ENCODE measurements at places on chromosomes 3 and 15.
A peak's percentile ranks its signal among the peaks of the same experiment; 100 is the strongest.

DNA sequence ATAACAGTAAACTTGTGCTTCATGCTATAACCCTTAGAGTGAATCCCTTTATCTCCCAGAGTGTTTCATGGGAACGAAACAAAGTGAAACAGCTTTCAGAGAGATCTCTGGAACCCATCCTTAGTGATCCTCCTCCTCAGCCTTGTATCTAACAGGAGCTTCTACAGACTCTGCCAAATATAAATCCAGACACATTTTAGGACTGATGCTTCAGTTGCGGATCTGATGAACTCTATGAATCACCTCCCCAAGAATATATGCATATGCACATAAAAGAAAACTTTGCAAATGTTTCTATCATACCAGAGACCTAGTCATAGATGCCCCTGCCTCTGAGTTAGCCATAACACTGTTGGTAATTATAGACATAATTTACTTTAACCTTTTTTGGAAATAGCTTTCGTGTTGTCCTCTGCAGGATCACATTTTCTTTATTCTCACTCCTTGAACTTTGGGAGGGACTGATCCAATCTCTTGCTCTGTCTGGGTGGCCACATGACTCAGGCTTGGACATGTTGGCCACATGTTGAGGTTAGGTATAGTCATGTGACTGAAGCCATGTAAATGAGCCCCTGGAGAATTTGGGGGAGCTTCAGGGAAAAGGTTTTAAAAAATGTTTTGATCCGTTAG is 306.4 kb upstream of the CNTN3 start:
- no peak for DNase-seq

GRCh38 chr15:52620496-52620895 is 51.7 kb upstream of the ARPP19 start:
- no peak for DNase-seq

DNA sequence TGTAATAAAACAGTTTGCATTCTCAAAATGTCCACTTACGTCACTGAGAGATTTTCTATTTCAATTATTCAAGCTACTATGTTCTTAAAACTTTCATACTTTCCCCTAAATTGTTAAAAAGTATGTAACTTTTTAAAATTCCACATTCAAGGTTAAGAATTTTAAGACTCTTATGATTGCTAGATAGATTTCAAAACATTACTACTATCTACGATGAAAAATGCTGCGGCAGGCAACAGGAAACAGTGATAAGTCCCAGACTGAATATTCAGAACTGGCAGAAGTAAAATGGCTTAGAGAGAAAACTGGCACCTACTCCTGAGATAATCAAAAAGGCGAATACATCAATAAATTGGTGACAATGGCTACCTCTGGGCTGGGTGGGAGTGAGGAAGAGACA is 16.2 kb downstream of the ATP13A3 start:
- DNase-seq = no peak

- DNase-seq = peak; percentile 45
These were observed 34.8 kb upstream of the RASA2 start for GRCh38 chr3:141452045-141452444.

GRCh38 chr15:93087825-93088199 is 1.2 kb downstream of the RGMA start:
- peak; percentile 40 for DNase-seq

- DNase-seq = no peak
These were observed 21.1 kb upstream of the SNRPN start for GRCh38 chr15:24933716-24934115.

GRCh38 chr3:21750831-21751391 is at the start of gene ZNF385D:
TSS of gene ZNF385D (minus strand) at chr3:21751210. CDS start at chr3:21750916, 294 bp downstream.
- no peak for DNase-seq

GRCh38 chr15:57694279-57694678 is 12.2 kb upstream of the POLR2M start:
- no peak for DNase-seq

- peak; percentile 33 for DNase-seq
These were observed 293.5 kb upstream of the SUCLG2 start for GRCh38 chr3:67947808-67948508.

GRCh38 chr3:155981669-155982068 is 111.2 kb downstream of the GMPS start:
- no peak for DNase-seq

GRCh38 chr3:113828600-113828999 is 10.0 kb upstream of the GRAMD1C start:
- no peak for DNase-seq

DNA sequence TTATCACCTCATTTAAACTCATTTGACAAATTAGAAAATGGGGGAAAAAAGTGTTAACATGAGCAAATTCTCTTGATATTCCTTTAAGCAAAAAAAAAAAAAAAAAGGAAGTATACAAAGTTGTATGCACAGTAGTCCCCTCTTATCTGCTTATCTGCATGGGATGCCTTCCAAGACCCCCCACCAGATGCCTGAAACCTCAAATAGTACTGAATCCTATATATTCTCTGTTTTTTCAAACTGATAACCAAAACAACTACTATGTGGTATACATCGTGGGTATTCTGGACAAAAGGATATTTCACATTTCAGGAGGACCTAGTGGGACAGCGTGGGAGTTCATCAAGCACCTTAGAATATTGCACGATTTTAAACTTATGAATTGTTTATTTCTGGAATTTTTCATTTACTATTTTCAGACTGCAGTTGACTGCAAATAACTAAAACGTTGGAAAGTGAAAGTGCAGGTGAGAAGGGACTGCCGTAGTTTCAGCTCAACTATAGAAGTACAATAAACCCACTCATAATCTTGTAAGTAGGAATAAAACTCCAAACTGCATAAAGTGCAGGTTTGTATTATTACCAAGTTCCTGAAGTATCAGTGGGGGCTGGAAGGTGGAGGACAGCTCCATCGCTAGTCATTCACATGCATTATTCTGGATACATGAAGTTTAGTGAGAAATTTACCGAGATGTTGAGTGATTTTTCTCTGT is 43.6 kb upstream of the PLCL2 start:
- no peak for DNase-seq

DNA sequence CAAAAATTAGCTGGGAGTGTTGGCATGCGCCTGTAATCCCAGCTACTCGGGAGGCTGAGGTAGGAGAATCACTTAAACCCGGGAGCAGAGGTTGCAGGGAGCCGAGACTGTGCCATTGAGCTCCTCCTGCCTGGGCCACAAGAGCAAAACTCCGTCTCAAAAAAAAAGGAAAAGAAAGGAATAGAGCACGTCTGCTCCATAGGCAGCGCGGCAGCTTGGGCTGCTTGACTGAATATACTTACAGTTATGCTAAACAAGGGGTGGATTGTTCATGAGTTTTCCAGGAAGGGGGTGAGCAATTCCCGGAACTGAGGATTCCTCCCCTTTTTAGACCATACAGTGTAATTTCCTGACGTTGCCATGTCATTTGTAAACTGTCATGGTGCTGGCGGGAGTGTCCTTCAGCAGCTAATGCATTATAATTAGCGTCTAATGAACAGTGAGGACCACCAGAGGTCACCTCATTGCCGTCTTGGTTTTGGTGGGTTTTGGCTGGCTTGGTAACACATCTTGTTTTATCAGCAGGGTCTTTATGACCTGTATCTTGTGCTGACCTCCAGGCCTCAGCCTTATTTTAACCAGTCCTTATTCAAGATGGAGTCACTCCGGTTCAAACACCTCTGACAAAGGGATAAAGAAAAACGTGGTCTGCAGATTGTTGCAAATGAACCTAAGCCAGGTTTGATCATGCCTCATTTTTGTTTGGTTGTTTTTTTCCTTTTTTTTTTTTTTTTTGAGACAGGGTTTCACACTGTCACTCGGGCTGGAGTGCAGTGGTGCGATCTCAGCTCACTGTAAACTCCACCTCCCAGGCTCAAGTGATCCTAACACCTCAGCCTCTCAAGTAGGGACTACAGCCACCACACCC is 24.9 kb upstream of the SENP5 start:
- DNase-seq = no peak

GRCh38 chr3:18988614-18989229 is 159.6 kb upstream of the KCNH8 start:
- DNase-seq = no peak

DNA sequence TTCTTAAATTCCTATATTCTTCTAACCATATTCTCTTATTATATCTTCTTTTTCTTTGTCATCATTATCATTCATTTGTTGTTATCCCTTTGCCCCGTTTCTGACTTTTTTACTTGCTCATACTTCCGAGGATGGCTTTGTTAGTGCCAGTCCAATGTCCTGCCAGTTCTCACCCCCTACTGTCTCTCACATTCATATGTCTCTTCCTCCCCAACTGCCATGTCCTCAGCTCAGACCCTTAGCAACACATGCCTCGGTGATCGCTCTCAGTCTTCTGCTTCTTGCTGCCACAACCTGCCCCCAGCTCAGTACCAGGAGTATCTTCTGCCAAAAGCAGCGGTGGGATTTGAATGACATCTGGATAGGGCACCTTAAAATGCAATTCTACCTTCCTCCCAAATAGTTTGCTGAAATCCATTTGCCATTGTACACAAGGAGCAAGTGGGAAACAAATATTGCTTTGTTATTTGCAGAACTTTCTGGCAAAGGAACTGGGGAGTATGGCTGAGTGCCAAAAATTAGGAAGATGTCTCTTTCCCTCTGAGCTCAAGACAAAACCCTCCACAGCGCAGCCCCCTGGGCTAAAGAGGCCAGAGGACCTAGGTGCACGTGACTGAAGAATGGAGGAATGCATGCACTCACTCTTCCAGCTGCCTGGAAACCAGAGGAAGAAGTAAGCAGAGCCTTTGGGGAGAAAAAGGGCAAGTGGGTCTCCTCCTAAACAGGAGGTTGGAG is 57.7 kb upstream of the CTNNB1 start:
- DNase-seq = no peak

DNA sequence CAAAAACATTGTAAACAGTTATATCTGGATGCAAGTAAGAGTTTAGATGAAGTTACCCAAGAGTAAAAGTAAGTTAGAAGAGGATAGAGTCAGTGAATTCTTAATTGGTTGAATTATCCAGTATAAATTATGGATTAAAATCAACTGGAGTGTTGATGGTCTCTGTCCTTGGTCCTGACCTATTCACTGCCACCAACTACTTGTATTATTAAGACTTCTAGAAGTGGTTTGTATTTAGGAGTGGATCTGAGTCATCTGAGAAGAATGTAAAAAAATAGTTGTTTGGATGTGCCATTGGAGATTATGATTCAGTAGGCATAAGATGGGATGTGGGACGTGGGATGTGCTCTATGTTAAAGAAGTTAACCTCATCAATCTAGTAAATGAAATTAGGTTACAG is 86.4 kb downstream of the SYNPR start:
- DNase-seq = no peak

GRCh38 chr15:55784286-55784685 is 41.3 kb upstream of the PRTG start:
- DNase-seq = no peak

DNA sequence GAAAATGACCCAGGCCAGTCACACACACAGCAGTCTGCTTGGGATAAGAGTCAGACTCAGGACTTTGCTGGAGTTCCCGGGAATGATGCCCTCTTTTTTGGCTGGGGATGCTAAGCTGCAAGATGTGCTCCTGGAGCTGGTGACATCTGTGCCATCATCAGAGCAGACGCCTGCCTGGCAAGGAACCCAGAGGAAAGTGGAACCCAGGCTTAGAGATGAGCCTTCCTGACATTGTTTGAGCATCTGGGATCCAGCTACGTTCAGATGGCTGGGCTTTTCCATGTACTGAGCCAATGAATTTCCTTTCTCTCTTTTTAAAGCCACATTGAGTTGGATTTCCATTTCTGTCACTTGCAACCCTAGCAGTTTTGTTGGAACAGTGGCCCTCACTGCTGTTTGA is 53.3 kb downstream of the EBLN2 start:
- no peak for DNase-seq

DNA sequence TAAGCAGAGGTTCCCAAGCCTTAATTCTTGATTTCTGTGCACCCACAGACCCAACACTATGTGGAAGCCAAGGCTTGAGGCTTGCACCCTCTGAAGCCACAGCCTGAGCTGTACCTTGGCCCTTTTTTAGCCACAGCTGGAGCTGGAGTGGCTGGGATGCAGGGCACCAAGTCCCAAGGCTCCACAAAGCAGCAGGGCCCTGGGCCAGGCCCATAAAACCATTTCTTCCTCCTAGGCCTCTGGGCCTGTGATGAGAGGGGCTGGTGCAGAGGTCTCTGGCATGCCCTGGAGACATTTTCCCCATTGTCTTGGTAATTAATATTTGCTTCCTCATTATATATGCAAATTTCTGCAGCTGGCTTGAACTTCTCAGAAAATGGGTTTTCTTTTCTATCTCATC is 60.9 kb upstream of the GSK3B start:
- no peak for DNase-seq

- no peak for DNase-seq
These were observed 62.9 kb downstream of the SLC28A2 start for GRCh38 chr15:45314960-45315359.

DNA sequence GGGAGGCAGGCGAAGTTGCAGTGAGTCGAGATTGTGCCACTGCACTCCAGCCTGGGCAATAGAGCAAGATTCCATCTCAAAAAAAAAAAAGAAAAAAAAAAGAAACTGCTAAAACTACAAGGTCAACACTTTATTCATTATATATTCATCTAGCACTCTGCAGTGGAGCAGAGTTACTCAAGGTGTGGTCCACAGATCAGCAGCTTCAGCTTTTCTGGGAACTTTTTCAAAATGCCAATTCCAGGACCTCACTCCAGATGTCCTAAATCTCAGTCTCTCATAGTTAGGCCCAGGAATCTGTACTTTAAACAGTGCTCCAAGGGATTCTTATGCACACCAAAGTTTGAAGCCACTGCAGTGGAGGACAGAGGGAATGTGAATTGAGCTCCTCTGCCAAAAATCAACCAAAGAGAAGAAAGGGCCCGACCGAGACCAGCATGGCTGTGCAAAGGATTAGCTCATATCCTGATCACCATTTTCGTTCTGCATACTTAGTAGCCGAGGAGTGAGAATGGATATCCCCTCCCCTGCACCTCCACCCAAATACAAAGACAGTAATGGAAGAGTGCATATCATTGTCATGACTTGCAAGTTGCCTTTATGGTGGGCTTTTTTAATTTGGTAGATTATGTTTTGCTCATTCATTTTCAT is 201.9 kb downstream of the MEX3B start:
- DNase-seq = no peak

DNA sequence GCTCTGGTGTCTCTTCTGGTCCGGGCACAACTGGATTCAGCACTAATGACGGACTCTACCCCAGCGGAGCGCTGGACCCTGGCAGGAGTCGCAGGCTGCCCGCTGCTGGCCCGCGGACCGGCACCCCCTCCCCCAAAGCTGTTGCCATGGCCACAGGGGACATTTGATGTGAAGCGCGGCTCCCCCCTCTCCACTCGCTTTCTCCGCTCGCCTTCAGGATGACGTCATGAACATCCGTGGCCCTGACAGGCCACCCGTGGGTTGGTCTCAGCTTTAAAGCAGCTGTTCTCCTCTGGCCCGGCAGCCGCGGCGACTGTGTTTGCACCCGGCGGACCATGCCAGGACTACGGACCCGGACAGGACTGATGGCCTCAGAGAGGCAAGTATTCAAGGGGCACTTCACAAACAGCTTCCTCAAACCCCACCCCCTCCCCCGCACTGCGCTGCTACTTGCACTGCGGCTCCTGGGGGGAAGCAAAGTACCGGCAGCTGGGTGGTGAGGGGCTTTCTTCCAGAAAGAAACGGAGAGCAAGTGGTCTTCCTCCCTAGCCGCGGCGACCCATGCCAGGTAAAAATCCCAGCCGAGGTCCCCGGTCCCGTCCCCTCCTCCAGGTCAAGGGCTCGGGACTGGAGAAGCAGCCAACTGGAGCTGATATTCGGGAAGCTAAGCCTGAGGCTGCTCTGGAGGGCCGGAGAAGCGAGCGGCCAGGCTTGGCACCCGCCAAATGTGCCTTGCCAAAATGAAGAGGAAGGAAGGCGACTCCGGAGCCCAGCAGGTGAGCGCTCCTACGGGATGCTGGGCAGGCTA is 16.6 kb upstream of the AEN start:
- no peak for DNase-seq

- no peak for DNase-seq
These were observed 11.6 kb downstream of the STRIT1 start for GRCh38 chr3:155281912-155282311.

Measured in activated CD4-positive, alpha-beta T cell treated with anti-CD3 and anti-CD28 coated beads for 4 hours (primary cell).